ENCODE measurements at places on chromosomes 16 and 17.
A peak's percentile ranks its signal among the peaks of the same experiment; 100 is the strongest.

- DNase-seq, result no peak
Measured at GRCh38 chr17:61221597-61222471, 177.8 kb upstream of the TBX2 start.

GRCh38 chr17:36597226-36597625 lies 4.2 kb upstream of the MRM1 start:
- DNase-seq, result no peak

- DNase-seq, result no peak
Measured at GRCh38 chr17:62775876-62776275, 32.2 kb downstream of the MARCHF10 start.

DNA sequence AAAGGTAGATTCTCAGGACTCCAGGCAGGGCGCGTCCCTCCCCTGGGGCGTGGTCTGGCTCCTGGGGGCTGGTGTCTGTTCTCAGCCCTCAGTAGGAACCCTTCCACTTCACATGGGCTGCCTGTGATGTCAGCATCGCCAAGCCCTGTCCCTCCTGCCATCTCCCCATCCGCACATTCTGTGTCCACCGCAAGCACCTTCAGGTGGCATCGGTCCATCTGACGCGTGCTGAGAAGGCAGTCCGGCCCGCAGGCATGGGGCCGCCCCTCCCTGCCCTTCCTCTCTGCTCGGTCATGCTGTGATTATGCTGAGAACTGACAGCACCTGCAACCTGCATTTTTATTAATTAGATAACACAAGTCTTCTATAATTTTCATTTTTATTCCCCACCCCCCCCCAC lies 12.7 kb upstream of the DNAH17 start:
- DNase-seq, result no peak

- no peak for DNase-seq
Measured at GRCh38 chr16:56984639-56985038, 4.7 kb upstream of the NLRC5 start.

DNA sequence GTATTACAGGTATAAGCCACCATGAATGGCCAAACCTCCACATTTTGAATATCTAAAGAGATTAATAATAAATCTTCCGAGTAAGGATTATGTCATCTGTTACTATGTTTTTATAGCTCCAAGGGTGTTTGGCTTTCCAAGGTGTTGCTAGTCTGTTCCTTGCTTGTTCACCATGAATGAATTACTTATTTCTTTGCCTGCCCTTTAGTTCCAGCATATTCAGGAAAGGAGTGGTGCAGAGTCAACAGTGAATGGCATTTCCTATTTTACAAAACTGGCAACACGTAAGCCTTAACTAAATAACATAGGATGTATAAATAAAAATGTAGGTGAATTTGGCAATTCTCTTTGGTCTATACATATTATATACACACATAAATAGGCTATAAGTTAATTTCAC lies 70.3 kb downstream of the MYO1D start:
- DNase-seq, result no peak

DNA sequence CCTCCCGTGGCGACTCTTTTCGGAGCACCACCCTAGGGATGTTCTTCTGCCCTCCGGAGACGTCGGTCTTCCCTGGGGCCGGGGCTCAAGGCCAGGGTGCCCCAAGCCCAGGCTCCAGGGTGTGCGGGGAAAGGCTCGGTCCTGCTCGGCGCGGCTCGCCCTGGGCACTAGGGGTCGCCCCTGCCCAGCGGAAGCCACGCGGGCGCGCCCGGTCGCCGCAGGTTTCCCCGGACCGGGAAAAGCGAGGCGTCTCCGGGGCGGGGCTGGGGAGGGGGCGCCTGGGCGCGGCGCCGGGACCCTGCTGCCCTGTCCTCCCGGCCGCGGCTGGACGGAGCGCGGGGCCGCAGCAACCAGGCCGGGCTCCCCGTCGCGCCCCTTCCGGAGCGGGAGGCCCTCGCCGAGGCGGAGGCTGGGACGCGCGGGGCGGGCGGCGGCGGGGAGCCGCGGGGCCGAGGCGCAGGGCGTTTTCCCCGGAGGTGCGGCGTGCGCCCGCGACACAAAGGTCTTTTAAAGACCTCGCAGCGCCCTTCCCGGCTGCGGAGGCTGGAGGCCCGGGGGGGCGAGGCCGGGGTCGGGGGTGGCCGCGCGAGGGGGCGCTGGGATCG lies 76.4 kb downstream of the MRC2 start:
- DNase-seq, result peak; percentile 59

DNA sequence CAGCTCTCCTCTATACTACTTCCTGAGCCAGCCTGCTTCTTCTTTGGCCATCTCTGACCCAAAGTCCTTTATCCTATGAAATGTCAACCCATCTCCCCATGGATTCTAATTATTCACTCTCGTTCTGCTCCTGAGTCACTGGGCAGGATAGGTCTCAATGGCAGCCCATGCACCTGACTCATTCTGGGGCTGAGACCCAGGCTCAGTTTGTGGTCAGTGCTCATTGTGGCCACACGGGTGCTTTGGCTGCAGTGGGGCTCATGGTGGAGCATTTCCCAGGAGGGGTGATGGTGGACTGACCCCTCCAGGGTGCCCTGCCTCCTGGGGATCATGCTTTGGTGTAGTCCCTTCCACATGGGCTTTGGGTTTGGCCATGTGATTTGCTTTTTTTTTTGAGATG lies 154.8 kb upstream of the WSCD1 start:
- DNase-seq, result no peak

GRCh38 chr17:51442088-51442865 lies 181.9 kb downstream of the UTP18 start:
- no peak for DNase-seq

DNA sequence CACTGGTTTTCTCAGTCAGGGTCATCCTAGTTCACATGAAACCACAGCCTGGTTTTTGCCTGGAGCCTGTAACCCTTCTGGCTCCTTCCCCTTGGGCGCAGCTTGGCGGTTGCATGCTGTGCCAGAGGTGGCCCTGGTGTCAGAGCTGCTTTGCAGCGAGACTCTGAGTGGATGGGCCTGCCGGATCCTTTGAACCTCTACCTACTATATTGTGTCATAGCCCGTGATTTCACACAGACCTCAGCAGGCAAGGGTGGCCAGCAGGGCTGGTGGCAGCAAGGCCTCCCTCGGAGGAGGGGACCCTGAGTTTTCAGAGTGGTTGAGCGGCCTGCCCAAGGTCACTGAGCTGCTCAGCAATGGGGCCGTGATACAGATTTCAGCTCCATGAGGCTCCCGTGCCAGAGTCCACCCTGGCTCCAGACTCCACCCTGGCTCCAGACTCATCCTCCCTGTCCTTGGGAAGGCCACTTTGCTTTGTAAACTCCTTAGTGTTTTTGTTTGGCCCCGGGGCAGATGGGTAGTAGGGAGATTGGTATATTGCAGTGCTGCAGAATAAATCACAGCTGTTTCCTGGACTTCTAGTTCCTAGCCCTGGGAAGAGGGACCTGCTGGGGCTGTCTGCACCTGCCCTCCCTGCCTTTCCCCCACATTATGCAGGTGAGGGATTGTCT lies 9.7 kb downstream of the MPRIP start:
- DNase-seq, result no peak

GRCh38 chr17:17144916-17145665 lies 61.0 kb downstream of the PLD6 start:
- no peak for DNase-seq

GRCh38 chr16:54418903-54419302 lies 132.3 kb upstream of the IRX3 start:
- DNase-seq, result no peak

- DNase-seq, result no peak
Measured at GRCh38 chr17:19270704-19271611, 33.8 kb downstream of the EPN2 start.

DNA sequence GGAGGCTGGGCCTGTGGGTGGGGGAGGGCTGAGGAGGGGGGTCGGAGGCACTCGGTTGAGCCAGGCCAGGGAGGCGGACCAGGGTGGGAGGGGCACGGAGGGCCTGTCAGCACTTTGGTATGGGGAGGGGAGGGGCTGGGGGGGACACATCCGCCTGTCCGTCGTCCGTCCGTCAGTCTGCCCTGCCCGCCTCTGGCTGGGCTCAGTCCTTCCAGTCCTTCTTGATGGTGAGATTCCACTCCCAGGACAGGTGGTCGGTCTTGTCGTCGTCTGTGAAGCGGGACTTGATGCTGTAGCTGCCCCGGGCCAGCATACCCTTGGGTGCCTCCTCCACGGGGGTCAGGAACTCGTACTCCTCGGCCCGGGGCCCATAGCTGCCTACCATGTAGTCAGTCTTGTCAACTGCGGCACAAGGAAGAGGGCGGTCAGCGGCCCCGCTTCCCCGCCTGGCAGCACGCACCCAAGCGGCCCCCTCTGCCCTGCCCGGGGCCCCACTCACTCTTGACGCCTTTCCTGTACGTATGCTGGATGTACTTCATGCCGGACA lies 2.4 kb downstream of the ARHGDIA start:
- DNase-seq, result no peak

- DNase-seq, result no peak
Measured at GRCh38 chr16:8310816-8311215, 279.5 kb downstream of the TMEM114 start.

GRCh38 chr17:65495122-65496055 lies 66.1 kb downstream of the AXIN2 start:
- no peak for DNase-seq

DNA sequence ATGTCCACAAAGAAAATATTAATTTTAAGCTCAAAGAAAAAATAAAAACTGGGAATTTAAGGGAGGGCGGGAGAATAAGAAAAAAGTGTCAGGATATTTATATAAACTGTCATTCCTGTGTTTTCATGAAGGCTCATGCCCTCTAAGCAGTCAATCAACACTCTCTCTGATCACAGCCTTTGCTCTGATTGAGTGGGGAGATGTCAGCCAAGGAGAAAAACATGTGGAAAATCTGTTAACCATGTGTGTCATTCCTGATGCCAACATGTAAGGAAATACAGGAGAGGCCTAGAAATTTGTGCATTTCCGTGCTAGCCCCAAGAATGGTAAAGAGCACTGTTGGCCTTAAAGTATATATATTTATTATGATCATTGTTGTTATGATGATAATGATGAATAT lies 137.9 kb upstream of the IRX5 start:
- no peak for DNase-seq

DNA sequence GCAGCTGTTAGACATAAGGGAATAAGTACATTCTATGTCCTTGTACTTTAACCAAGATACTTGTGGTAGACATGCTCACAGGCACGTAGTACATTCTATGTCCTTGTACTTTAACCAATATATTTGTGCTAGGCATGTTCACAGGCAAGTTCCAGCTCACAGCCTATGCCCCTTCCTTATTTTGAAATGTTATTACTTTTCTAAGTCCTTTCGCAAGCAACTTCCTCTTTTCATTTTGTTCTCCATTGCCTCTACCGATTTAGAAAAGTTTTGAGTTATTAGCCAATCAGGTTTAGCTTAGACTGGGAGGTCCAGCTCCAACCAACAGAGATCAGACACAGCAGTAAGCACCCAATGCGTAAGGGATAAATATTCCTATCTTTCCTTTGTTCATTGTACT lies 60.1 kb upstream of the NUDT7 start:
- no peak for DNase-seq

- DNase-seq, result no peak
Measured at GRCh38 chr16:8855972-8856371, 12.8 kb downstream of the CARHSP1 start.

DNA sequence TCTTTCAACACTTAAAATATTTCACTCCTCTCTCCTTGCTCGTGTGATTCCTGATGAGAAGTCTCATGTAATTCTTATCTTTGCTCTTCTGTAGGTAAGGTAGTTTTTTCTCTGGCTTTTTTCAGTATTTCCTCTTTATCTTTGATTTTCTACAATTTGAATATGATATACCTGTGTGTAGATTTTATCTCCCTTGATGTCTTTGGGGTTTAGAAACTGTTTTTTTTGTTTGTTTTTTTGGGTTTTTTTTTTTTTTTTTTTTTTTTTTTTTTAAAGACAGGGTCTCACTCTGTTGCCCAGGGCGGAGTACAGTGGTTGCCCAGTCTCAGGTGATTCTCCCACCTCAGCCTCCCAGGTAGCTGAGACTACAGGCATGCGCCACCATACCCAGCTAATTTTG lies 26.6 kb downstream of the MOSMO start:
- DNase-seq, result no peak

GRCh38 chr17:40316571-40317344 lies 7.8 kb downstream of the RARA start:
- DNase-seq, result no peak

DNA sequence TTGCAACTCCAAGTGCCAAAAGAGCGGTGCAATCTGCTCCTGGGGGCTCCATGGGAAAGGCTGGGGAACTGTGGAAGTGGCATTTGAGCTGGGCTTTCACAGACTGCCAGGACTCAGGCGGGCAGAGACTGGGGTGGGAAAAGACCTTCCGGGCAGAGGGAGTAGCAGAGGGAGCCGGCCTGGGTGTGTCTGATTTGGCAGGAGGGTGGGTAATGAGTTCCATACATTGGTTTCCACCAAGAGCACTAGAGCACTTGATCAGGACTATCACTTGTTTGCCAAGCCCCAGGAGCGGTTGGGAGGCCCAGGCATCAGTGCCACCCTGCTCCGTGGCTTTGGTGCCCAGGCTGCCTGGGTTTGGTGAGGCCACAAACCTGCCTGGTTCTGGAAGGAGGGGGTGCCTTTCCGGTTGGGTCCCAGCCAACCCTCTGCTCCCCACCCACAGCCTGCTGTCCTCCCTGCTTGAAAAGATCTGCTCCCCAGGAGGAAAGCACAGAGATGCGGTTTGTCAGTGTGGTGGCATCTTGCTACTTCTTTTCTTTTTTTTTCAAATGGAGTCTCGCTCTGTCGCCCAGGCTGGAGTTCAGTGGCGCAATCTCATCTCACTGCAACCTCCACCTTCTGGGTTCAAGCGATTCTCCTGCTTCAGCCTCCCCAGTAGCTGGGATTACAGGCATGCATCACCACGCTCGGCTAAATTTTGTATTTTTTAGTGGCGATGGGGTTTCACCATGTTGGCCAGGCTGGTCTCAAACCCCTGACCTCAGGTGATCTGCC lies 3.5 kb upstream of the TRIM47 start:
- DNase-seq, result no peak

DNA sequence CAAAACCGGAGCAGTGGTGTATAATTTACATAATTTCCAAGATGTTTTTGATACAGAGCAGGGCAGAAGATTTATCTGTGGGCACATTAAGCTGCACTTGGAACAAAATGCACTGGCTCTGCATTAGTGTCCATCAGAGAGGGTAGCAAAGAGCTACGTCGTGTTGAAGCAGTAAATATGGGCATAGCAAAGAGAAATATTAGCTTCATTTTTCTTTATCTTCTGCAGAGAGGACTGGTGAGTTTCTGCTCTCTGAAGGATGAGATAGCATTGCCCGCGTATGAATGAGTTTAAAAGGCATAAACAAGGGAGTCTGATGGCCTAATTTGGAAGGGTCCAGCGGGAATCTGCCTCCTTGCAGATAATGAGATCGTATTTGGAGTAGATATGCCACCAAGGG lies 227.8 kb upstream of the CDH11 start:
- DNase-seq, result no peak

GRCh38 chr16:2874032-2874911 lies 8.7 kb upstream of the FLYWCH2 start:
- DNase-seq, result no peak

GRCh38 chr17:61587242-61587641 lies 3.8 kb downstream of the NACA2 start:
- no peak for DNase-seq

Data from stimulated activated CD4-positive, alpha-beta T cell treated with anti-CD3 and anti-CD28 coated beads, Interleukin-1b, Interleukin-23, amount 100 ng/mL, for 48 hours (primary cell).